ENCODE measurements at places on chromosomes 1 and 21. TPM values are rescaled to one million over a fixed set of nuclear protein-coding genes. Genes with fewer than 3 reads are reported as not detected.

DNA sequence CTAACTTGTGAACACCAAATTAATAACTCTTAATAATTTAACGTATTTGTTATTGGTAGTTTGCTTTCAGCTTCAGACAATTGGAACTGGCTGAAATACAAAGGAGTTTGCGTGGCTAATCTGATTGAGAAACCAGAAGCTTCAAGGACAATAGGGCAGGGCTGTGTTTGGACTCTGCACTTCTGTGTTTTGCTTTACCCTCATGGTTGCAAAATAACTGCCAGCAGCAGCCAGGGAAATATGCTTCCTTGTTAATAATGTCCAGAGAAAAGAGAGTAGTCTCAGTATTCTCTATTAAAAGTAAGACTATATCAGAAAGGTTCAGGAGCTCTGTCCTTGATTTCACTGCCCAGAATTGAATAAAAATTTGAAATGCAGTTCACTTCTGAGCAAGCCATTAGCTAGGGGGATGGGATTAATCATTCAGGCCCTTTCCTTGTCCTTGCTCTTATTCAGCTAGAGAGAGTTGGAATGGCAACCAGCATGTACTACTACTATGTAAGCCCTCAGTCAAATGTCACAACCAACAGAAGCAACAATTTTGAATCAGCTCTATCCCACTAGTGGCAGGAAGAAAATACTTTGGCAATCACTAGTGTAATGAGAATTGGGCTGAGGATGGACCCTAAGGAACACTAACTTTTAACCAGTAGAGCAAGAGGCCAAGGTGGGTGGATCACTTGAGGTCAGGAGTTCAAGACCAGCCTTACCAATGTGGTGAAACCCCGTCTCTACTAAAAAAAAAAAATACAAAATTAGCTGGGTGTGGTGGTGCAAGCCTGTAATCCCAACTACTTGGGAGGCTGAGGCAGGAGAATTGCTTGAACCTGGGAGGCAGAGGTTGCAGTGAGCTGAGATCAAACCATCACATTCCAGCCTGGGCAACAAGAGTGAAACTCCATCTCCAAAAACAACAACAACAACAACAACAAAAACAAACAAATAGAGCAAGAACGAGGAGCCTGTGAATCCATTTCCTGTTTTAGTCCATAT is 76.8 kb downstream of the POU2F1 start:
- no peak for DNase-seq

DNA sequence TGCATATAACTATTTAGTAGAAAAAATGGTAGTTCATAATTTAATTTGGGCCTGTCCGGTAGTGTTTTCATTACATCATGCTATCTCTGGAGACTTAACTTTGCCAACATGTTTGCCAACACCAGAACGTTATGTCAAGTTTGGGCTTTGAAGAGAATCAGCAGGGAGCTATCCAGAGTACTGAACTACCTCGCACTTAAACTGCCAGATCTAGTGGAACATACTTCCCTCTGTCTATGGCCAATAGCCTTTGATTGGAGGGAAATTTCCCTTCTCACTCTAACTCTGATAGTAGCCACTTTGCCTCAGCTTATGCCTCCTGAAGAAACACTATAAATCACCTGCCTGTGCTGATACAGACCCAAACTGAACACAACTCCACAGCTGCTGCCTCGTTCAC is 10.0 kb downstream of the LRRC53 start:
- DNase-seq = peak; percentile 61

DNA sequence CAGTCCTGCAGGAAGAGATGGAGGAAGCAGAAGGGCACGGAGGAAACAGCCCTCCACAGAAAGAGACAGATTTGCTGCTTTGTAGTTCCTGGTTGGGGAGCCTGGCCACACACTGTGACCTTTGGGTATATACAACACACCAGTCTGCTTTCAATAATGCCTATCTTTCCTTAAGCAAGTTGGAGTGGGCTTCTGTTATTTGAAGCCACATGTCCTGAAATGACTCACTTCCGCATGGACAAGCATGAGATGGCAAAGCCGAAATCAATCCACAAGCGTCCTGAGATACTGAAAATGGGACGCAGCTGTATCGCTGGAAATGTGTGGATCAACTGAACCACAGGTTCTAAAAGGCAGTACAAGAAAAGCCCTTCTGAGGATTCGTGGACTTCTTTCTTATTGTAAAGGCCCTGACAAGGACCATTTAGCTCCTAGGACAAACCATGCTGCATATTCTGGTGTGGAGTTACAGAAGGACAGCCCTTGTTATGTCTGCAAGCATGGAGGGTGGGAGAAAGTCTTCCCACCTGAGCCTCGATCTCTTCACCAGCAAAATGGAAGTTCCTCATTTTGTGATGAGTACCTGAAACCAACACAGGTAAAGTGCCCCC is 22.7 kb upstream of the FHAD1 start:
- peak; percentile 57 for DNase-seq

- no peak for DNase-seq
These were observed 29.0 kb downstream of the RBM11 start for GRCh38 chr21:14244911-14245310.

DNA sequence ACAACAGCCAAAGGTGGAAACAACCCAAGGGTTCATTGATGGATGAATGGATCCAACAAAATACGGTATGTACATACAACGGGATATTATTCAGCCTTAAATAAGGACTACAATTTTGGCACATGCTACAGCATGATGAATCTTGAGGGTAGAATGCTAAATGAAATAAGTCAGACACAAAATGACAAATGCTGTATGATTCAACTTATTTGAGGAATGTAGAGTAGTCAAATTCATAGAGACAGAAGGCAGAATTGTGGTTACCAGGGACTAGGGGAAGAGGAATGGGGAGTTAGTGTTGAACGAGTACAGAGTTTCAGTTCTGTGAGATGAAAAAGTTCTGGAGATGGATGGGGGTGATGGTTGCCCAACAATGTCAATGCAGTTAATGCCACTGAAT is 118.0 kb upstream of the PAXBP1 start:
- no peak for DNase-seq

GRCh38 chr1:41745022-41745421 is 173.7 kb downstream of the HIVEP3 start:
- DNase-seq = no peak

- no peak for DNase-seq
These were observed 8.9 kb upstream of the CD48 start for GRCh38 chr1:160720356-160721085.

GRCh38 chr1:204341380-204341779 is 18.3 kb downstream of the PLEKHA6 start:
- DNase-seq = peak; percentile 34

DNA sequence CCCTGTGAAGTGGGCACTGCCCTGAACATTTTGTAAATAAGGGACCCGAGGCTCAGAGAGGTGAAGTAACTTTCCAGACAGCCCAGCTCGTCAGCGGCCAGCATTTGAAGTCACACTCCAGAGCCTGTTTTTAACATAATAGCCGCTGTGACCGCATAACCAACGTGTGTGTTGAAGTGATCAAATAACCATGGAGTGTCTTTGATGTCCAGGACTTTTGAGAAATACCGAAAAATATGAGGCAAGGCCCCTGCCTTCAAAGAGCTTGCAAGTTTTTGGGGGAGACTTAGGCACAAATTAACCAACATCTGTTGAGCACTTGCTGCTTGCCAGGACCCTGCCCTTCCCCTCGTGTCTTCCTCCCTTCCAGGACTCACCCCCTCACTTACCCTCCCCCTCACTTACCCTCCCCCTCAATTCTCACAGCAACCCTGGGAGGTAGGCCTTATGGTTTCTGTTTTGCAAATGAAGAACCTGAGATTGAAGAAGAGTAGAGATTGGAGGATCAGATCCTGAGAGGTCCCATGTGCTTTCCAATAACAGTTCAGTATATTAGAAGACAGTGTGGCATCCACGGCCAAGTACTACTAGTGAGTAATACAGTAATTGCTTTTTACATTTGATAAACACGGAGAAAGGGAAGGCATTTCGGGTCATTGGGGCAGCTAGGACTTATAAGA is 1.3 kb upstream of the SLC16A1 start:
- DNase-seq = peak; percentile 89

DNA sequence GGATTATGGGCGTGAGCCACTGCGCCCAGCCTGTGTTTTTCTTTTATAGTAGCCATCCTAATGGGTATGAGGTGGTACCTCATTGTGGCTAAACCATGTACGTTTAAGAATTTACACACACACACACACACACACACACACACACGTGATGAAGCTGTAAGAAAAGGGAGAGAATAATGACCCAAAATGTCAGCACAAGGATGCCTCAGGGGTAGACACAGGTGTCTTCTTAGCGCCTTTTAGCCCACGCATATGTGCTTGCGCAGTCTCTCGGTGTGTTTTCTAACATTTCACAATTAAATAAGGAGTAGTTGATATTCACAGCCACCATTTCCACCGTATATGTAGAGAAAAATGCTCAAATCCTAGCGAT is 782 bp upstream of the PFKL start:
- DNase-seq = peak; percentile 35

- DNase-seq = peak; percentile 31
These were observed 3.0 kb downstream of the FCAMR start for GRCh38 chr1:206967096-206967849.

- no peak for DNase-seq
These were observed 137.8 kb downstream of the KCNK2 start for GRCh38 chr1:215220346-215220745.

DNA sequence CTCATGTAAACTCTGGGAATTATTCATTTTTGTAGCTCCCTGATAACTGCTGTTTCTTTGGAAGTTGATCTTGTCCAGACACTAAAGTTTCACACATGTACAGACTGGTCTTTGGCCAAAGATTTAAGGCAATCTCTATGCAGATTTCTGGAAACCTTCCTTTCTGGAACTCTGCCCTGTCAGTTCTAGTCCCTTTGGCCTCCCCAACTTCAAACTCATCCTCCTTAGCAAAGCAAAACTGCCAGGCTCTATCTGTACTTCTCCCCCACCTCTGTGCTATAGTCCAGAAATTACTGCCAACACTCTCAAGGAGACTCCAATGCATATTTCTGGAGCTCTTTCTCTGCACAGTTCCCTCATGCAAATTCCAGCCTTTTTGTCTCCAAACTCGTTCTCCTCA is 36.5 kb downstream of the C1orf198 start:
- DNase-seq = no peak

DNA sequence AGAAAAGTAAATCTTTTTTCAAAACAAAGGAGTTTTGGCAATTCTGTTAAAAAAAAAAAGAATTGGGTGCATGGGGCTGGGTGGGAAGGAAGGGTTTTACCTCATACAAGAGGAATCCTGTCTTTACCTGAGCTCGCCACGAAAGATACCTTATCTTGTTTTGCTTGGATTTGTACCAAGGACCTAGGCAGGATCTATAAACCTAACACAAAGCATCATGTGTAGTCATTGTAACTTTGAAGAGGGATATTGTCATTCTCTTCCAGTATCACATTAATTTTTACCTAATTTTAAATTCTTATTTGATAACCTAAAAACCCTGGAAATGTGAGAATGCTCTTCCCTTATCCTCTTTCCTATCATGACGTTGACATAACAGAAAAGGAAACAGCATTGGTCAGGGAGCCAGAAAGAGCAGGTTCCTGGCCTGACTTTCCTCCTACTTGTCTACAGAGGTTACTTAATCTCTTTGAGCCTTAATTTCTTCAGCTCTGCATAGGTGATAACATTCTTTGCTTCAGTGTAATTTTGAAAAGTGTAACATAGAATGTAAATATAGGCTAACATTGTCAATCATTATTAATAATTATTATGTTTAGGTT is 4.0 kb upstream of the LAMC1 start:
- no peak for DNase-seq

DNA sequence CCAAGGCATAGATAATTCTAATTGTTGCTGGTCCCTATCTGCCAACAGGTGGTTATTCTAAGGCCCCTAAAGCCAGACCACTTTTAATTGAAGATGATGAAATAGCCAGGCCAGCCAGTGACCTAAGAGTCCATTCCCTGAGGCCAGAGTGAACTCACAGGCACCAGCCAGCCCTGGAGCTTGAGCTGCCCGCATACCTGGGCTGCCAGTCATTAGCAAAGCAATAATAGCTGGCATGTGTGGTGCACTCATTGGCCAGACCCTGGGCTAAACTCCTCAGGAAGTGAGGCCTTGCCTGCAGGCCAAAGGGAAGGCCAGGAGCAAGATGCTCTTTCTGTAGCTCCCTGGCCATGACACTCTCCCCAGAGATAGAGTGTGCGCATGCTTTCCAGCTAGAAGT is 180.4 kb upstream of the KLHDC7A start:
- DNase-seq = no peak

DNA sequence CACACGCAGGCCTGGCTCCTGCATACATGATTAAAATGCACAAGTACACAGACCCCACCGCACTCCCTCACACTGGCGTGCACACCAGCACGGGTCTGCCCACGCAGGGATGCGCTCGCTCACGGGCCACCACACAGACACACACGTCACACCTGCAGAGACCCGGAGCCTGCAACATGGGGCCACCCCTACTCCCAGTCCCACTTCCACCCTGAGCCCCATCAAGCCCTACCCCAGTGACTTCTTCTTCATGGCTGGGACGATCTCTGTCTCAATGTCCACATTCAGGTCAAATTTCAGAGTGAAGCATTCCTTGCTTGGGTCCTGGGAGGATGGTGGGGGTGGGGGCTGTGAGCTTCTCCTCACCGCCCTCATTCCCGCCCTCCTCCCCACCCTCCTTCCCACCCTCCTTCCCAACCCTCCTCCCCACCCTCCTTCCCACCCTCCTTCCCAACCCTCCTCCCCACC is 8.9 kb upstream of the TNFRSF25 start:
- no peak for DNase-seq

DNA sequence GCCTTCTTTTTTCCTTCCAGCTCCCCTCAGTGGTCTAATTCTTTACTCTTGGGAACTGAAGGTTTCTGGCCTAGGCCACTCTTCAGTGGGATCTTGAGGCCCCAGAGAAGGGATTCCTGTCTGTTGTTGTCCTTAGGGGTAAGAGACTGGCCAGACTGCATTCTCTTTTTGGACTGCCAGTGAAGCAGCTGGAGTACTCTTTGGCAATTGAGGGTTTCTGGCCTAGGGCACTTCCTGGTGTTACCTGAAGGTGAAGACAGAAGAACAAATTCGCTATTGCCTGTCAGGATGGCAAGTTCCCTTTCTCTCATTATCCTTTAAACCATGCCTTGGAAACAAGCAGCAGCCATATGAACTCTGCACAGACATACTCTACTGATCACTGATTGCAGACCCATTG is 286.6 kb upstream of the ZP4 start:
- DNase-seq = no peak

DNA sequence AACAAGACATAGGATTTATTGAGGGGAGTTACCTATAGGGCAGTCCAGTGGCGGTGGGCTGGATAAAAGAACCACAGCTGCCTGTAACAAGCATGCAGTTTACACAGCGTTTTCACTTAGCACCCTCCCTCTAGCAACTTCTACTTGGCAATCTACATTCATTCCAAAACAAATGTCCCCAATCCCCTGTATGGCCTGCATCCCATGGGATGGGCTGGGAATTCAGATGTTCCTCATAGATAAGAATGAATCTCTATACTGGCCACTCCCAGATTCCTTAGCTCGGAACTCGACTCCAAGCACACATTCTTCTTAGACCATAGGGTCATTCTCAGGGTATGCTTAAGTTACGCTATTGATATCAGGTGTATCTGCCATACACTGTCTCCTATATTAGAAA is 33.3 kb downstream of the PCP4 start:
- DNase-seq = no peak

TNN gene
- total RNA-seq = not detected

HSF2BP gene
- total RNA-seq = 0.49 TPM

BSND gene
- total RNA-seq = not detected

BTF3L4 gene
- total RNA-seq = 86.6 TPM

F13B gene
- not detected for total RNA-seq

DLGAP3 gene
- under 0.01 TPM for total RNA-seq

Measured in RPMI7951 (cell line).